ENCODE measurements at places on chromosomes 6 and 20.
A peak's percentile ranks its signal among the peaks of the same experiment; 100 is the strongest.

DNA sequence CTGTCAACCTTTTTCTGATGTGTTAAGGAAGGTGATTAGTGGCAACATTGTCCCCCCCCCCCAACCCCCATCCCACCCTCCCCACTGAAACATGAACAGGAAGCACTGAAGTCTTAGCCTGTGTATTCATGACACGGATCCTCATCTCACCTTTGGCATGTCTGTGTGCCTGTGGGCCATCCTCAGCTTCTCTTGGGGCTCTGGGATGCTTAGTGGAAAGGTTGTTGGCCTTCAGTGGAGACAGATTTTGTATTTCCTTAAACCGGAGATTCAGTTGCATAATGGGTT, 93.6 kb downstream of the RREB1 start:
- DNase-seq: no peak

GRCh38 chr6:162260027-162260426, 467.5 kb downstream of the PRKN start:
- no peak for DNase-seq

DNA sequence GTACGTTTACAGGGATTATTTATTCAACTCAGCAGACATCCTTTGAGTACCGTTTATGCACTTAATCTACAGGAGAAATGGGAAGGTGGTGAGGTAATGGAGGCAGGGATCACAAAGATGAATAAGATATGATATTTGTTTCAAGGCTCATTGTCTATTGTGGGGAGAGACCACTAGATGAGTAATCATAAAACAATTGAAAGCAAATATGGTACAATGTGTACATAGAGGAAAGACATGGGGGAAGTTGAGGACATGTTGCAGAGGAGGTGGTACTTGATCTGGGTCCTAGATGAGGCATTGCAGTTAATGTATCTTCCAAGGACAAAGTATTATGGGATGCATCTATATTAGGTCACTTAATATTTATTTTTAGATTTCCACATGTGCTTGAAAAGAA, 13.7 kb upstream of the CDC5L start:
- DNase-seq: no peak

DNA sequence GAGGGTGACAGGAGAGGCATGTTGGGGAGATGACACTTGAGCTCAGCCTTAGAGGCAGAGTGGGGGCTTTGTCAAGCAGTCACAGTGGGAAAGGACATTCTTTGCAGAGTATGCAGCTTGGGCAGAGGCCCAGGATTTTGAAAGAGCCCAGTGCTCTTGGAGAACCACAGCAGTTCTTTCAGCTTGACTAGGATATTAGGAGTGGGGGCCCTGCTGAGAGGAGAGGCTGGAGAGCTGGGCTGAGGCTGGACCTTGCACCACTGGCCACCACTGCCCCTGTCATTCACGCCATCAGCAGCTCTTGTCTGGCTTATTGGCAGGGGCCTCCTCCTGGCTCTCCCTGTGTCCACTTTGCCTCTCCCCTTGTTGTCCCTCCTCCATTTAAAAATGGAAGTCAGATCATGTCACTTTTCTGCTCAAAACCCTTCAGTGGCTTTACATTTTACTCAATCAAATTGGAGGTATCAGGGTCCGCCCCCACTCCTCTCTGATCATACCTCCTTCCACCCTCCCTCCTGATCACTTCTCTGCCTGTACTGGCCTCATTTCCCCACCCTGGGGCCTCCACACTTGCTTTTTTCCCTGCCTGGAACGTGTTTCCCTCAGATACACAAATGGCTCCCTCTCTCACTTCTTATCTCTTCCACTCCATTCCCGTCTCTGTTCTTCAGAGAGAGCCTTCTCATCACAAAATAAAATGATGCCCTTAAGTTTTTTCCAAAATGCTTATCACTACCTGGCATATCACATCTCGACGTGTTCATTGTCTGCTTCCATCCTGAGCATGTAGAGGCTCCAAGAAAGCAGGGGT, 10.5 kb downstream of the MANBAL start:
- DNase-seq: no peak

- no peak for DNase-seq
These were observed 26.2 kb downstream of the SLCO4A1 start for GRCh38 chr20:62668441-62669027.

- no peak for DNase-seq
These were observed 56.8 kb downstream of the NCOA3 start for GRCh38 chr20:47558295-47559066.

DNA sequence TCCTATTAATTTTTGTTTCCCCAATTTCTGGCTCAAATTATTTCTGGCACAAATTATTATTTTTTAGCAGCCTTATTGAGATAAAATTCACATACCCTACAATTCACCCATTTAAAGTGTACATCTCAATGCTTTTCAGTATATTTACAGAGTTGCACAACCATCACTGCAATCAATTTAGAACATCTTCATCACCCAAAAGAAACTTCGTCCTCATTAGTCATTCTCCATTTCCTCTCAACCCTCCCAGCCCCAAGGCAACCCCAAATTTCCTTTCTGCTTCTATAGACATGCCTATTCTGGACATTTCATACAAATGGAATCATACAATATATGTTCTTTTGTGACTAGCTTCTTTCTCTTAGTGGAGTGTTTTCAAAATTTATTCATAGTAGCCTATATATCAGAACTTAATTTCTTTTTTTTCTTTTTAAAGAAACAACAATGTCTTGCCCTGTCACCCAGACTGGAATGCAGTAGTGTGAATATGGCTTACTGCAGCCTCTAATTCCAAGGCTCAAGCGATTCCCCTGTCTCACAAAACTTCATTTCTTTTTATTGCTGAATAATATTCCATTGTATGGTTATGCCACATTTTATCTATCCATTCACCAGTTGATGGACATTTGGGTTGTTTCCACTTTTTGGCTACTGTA, 84.5 kb downstream of the DNAH8 start:
- no peak for DNase-seq

GRCh38 chr20:6956574-6956973, 189.1 kb downstream of the BMP2 start:
- DNase-seq: no peak

- no peak for DNase-seq
These were observed 555.9 kb downstream of the C6orf118 start for GRCh38 chr6:164753517-164753916.

DNA sequence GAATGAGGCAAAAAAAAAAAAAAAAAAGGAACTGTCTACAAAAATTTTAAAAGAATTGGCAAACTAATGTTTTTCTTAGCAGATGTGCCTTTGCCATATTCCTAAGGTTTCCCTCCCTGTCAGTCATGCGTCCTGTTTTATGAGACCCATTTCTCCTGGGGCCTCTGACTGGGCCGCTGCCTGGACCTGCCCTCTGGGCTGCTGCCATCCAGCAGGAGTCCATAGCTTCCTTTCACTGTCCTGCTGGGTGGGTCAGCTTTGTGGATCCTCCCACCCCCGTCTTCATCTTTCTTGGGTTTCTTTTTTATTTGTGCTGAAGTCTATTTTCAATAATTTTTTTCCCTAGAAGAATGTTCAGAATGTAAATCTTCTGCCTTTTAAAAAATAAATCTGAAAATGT, 110.8 kb upstream of the SCP2D1 start:
- no peak for DNase-seq

GRCh38 chr20:37651932-37652331, 41.9 kb upstream of the CTNNBL1 start:
- DNase-seq: peak; percentile 10

GRCh38 chr6:111154981-111155380, 67.7 kb downstream of the SLC16A10 start:
- no peak for DNase-seq

DNA sequence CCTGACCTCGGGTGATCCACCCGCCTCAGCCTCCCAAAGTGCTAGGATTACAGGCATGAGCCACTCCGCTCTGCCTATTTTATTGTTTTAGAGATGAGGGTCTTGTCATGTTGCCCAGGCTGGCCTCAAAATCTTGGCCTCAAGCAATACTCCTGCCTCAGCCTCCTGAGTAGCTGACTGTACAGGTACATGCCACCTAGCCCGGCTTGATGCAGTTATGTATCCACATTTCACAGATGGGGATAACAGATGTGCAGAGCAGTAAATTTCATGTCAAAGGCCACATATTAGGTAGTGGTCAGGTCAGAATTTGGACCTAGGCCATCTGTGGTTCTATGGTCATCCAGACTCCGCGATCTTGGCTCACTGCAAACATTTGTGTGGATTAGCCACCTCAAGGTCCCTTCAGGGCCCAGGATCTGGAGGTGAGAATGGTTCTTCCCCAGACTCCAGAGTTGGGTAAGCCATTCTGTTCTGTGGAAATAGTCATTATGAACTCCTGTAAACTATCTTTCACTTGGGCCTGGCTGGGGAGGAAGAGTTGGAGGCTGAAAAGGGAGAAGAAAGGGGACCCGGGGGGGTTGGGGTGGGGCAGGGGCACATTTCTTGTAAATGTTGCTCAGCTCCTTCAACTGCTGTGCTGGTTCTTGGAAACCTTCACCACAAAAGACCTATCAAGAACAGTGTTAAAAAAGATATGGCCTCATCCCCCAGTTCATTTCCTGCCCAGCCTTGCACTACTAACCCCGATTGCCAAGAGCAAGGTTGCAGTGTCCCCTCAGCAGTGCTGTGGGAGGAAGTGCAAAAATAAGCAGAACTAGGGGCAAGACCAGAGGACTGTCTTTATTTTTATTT, 13.0 kb downstream of the PIM1 start:
- DNase-seq: peak; percentile 70

GRCh38 chr6:64786736-64787135, 920.3 kb downstream of the EYS start:
- no peak for DNase-seq

GRCh38 chr20:640674-641515, 12.1 kb downstream of the SRXN1 start:
- no peak for DNase-seq

DNA sequence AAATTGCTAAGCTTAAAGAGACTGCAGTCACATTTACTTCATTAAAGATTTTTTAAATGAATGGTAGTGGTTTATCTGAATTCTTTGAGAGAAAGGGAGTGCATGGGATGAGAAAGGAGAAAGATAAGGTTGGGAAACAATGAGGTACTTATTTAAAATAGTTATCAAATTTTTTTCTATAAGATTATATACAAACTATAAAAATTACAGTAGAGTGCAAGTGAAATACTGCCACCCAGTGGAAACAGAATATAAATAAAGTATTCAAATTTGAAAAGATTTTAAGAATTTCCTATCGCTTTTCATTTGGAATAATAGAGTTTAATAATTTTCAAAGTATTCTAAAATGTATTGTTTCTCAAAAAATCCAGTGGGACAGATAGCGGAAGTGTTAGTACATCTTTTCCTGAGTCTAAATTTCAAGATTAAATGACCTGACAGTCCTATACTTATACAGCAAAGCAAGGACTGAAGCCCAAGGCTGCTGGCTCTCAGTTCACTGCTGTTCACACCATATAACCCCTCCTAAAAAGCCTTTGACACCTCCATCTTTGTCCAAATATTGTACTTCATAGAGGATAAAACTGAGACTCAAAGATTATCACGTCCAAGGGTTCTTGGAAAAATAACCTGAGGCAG, 31.1 kb downstream of the EPM2A start:
- DNase-seq: no peak

DNA sequence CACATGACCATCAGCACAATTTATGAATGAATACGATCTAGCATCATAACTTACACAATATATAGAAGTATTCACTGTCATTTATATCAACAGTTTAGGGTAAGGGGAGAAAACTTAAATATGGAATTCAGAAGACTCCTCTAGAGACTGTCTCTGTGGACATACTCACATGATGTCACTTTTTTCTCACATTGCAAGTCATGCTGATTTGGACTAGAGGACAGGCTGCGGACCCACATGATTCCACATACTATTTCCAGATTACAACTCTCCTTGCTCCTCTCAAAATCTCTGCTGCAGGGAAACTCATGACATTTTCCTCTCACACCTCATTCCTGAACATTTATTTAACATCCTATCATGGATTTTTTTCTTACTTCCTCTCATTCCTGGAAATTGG, 13.4 kb downstream of the CRISP1 start:
- no peak for DNase-seq

DNA sequence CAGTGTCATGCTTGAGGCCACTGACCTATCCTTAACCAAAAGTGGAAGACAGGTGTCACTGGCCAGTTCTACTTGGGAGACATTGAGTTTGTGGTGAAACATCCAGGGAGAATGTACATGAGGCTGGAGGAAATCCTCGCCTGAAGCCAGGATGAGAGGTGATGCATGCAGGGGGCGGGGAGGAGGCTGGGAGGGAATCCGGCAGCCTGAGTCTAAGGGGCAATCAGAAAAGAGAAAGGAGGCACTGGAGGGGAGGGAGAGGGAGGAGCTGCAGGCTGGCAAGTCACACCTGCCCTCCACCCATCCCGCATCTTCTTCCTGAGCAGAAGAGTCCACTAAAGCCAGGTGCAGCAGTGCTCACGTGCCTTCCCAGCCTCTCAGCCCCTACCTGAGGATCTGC, 14.9 kb upstream of the DDO start:
- no peak for DNase-seq

DNA sequence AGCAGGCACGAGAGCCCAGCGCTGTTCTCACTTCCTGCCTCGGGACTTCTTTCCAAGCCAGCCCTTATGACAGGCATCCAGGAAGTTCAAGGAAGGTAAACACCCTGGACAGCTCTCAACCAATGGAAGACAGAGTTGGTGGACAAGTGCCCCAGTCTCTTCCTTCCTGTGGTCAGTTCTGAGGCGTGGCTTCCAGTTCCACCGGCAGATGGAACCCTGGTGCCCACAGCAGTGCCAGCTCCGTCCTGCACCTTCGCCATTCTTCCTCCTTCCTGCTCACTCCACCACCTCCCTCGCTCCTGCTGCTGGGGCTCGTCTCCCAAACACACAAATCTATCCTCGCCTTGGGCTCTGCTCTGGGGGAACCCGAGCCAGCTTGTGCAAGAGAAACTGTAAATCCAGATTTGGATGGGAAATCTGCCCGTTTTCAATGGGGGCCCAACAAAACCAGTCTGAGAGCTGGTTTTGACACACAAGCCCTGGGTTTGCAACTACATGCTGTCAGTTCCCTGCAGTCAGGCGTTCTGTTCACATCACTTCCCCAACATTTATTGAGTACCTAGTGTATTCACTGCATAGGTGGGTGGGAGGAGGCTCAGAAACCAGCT, 162.7 kb downstream of the GRM4 start:
- DNase-seq: no peak

GRCh38 chr20:33336375-33336774, 53.4 kb downstream of the BPIFB1 start:
- no peak for DNase-seq

GRCh38 chr20:18133962-18134361, 3.7 kb upstream of the KAT14 start:
- no peak for DNase-seq

GRCh38 chr6:126153661-126154060, 167.3 kb downstream of the TRMT11 start:
- no peak for DNase-seq

GRCh38 chr6:45255434-45255833, 72.7 kb upstream of the RUNX2 start:
- no peak for DNase-seq

DNA sequence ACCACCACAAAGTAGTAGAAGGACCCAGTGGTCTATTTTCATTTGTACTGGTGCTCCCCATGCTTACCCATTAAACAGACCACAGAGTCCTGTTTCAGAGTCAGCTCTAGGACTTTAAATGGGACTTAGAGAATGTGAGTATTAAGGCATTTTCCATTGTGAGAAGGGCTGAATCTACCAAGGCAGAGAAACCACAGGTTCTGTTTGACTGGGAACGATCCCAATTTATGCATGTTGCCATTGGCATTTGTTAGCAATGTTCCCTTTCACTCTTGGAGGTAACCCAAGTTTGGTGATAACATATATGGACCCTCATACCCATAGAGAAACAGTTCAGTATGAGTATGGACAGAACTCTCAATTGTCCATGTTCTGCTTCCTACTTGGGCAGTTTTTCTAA, 672.8 kb downstream of the KIF16B start:
- no peak for DNase-seq
